Purkinje cell (primary cell): ENCODE measurements at places on chromosomes 4 and X. TPM values are rescaled to one million over a fixed set of nuclear protein-coding genes. Genes with fewer than 3 reads are reported as not detected.

Gene RBM3
- polyA plus RNA-seq = 37.2 and 38.7 TPM in 2 replicates

Gene VSIG4
- polyA plus RNA-seq = not detected in 2 replicates

Gene USP11
- 57.6 and 71.1 TPM in 2 replicates for polyA plus RNA-seq

Gene PDZD11
- 351 and 377 TPM in 2 replicates for polyA plus RNA-seq

Gene MTMR8
- polyA plus RNA-seq = 0.15 TPM in 1 of 2 replicates, not detected in the other

Gene FUNDC1
- polyA plus RNA-seq = 188 and 205 TPM in 2 replicates

Gene KLB
- polyA plus RNA-seq = 0.85 TPM in 1 of 2 replicates, not detected in the other

Gene MCUB
- polyA plus RNA-seq = 2.2 and 3.6 TPM in 2 replicates

Gene GPR173
- 0.43 and 0.81 TPM in 2 replicates for polyA plus RNA-seq

Gene NAA15
- 23.0 and 25.1 TPM in 2 replicates for polyA plus RNA-seq

Gene WDR13
- polyA plus RNA-seq = 20.1 and 22.3 TPM in 2 replicates

Gene GPR143
- 11.7 and 22.3 TPM in 2 replicates for polyA plus RNA-seq
